Right lung (tissue), 10 donors: ENCODE measurements at places on chromosomes 11 and 22. TPM values are rescaled to one million over a fixed set of nuclear protein-coding genes. Genes with fewer than 3 reads are reported as not detected.
A peak's percentile ranks its signal among the peaks of the same experiment; 100 is the strongest.

The CDC42BPG gene
- 8.5 TPM for polyA plus RNA-seq

The CTSW gene
- 6.3 TPM for polyA plus RNA-seq

The LRRC74B gene
- 2.4 TPM for polyA plus RNA-seq

The KCNQ1 gene
- polyA plus RNA-seq, result 8.5 TPM

The SHISA8 gene
- not detected for polyA plus RNA-seq

The POU2AF3 gene
- 11.6 TPM for polyA plus RNA-seq

- DNase-seq, result no peak
Observed at GRCh38 chr11:2898366-2899079, 12.9 kb upstream of the CDKN1C start.

DNA sequence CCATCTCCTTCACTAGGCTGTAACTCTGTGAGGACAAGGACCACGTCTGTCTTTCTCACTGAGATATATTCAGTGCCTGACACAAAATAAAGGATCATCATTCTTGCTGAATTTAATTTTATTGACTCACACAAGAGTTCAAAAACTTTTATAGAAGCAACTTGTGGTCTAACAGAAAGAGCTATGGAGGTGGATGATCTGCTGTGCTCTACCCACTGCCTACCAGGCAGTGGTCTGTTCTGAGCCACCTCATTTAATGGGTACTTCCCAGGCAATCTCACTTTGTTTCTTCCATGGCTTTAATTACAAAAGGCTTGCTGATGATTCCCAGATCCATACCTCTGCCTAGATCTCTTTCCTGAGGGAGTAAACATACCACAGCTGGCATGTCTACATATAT is 4.7 kb downstream of the BTBD18 start:
- no peak for DNase-seq

DNA sequence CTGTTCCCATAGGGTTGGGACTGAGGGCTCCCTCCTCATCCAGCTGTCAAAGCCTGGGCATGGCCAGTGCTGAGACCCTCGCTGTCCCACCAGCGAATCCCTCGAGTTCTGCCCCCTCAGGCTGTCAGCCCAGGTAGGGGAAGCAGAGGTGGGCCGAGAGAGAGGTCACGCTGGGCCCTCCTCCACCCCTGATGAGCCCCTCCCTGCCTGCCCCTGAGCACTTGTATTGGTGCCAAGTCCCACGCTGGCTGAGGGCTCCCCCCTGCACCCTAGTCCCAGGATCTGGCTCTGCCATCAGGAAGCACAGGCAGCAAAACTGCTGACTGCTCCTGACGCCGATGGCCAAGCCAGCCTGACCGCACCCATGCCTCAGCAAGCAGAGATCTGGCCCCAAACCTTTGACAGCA is 3.3 kb downstream of the PRR33 start:
- DNase-seq, result no peak

GRCh38 chr11:132064987-132065620 is 694.7 kb downstream of the NTM start:
- peak; percentile 61 for DNase-seq

- DNase-seq, result no peak
Observed at GRCh38 chr11:11149671-11150459, 203.2 kb downstream of the CSNK2A3 start.

GRCh38 chr11:111554532-111554931 is 14.0 kb downstream of the LAYN start:
- no peak for DNase-seq

DNA sequence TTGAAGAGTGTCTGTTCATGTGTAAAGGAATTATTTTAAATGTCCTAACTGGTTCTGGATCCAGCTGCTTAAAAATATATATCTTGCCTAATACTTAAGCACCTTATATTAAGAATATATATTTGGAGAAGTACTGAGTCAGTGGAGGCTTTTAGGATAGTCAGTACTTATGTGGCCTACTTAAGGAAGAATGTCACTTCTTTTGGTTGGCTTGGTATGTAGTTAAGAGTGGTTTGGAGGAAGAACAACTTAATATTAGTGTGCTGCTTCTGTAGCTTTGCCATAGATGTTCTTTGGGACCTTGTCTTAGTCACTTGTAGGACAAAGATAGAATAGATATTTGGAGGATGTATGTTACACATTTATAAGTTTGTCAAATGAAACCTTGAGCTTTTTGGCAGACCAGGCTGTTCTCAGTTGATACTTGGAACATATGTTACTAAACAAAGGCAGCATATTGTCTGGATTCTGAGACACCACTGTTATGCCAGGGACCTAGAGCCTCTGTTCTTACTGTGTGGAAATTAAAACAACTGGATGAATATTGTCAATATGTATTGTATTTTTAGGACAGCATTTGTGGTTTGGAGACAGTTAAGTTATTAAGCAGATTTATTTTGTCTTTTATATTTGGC is 4.9 kb downstream of the HIPK3 start:
- no peak for DNase-seq

DNA sequence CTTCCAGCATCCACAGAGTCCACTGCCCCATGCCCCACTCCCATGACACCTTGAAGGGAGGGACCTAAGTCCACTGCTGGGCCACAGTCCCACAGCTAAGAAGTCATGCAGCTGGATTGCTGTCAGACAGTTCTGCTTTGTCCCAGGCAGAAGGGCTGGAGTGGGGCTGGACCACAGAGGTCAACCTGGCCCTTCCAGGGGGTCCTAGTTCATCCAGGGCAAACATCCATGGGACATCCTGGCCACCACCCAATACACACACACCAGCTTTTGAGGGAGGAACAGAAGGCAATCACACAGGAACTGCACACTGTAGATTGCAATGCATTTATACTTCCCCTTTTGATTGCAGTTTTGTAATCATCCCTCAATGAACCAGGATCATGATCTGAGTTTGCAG is 11.3 kb upstream of the APOL4 start:
- no peak for DNase-seq

GRCh38 chr11:10209326-10209725 is 84.7 kb downstream of the SBF2 start:
- DNase-seq, result peak; percentile 78

DNA sequence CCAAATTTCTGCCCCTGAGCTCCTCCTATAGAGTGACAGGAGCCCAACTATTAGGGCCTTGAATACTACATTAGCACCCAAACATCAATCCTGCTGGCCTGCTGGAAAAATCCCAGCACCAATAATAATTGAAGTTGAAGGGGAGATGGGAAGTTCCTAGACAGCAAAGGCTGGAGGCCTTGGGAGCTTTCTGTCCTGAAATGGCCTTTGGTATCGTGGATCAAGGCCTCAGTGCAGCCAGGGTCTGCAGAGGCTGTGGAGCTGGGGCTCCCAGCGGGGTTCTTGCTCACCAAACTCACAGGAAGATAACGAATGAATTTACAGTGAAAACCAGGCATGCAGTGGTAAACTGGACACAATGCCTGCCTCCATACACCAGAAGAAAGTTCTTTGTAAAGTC is 9.2 kb upstream of the MICALL1 start:
- DNase-seq, result no peak

GRCh38 chr11:15801616-15802015 is 554.7 kb downstream of the SOX6 start:
- no peak for DNase-seq

DNA sequence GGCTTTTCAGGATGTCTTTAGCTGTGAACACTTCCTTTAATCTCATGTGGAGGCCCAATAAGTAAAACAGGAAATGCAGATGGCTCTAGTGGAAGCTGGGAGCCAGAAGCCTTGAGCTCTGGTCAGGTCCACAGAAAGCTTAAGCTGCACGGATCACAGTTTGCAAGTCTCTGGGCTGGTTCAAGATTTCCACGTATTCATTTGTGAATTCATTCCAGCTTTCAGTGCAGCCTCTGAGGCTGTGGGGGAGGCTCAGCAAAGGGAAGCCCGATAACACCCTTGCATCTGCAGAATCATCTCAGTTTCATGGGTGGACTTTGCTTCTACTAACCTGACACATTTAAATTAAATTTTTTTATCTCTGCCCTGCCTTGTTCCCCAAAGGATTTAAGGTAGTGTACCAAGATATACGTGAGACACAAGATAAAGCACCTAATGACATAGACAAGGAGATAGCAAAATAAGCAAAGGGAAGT is 65.6 kb downstream of the ISX start:
- DNase-seq, result no peak

DNA sequence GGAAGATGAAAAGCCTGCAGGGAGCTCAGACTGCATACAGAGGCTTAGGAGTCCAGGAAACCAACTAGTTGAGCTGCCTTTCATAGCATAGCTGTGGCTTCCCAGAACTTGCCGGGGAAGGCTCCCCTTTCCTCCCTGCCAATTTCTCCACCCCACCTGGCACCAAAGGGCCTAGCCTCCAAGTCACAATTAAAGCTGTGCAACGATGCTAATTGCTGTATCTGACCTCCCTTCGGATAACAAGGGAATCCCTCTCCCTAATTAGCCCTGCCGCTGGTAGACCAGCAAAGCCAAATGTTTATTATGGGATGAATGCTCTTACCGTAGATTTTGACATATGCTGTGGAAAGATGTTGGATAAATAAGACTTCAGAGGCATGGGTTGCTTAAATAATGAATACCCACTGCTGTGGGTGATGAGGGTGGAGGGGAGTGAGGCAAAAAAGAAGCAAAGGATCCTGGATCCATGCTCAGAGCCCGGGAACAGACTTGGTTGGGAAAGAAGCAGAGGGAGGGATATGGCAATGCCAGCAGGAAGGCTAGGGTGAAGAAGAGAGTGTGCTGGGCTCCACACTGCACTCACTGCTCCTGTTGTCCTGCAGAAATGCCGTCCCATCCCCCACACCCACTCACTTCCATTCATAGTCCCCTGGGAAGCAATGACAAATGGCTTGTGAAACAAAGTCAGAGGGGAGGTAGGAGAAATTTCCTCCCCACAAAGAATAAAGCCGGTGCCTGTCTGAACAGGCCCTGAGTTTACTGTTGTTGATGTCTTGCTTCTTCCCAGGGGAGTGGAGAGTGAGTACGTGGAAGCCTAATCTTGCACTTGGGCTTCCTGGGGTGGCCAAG is 608.1 kb upstream of the CADM1 start:
- DNase-seq, result no peak

GRCh38 chr11:124915541-124916369 is 3.3 kb upstream of the HEPN1 start:
- DNase-seq, result no peak
